ENCODE measurements at places on chromosomes 5 and 9.

GRCh38 chr9:87107072-87107471 is 159.8 kb upstream of the GAS1 start:
- DNase-seq: no peak

- DNase-seq: peak; percentile 24
These were observed 121.5 kb upstream of the SNX2 start for GRCh38 chr5:122653087-122654017.

GRCh38 chr9:115985657-115986056 is 167.9 kb upstream of the PAPPA start:
- no peak for DNase-seq

- DNase-seq: no peak
These were observed 91.8 kb downstream of the TLE1 start for GRCh38 chr9:81597419-81598122.

DNA sequence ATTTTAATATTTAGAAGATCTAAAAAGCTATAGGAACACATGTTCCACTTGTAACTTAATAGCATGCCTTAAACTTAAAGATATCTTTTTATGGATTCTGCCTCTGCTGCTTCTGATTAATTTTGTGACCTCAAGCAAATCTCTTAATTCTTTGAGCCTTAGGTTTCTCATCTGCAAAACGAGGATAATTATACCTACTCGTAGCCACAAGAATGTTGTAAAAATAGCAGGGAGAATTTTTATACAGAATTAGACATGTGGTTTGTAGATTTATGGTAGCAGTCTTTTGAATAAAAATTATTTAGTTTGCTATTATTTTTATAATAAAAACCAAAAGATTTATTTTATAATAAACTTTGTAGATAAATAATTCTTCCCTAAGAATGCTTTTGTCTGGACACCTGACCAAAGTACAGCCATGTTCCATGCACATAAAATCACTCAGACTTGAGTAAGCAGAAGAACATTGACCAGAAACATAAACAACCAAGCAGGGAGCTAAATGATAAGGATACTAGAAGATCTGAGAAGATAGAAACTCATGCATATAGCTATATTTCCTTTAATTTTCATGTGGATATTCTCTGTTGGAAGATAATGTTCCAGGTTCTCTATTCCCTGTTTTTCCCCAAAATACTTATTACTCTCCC is 18.5 kb downstream of the C9orf85 start:
- peak; percentile 9 for DNase-seq

GRCh38 chr5:29079771-29080170 is 2041.4 kb upstream of the CDH9 start:
- no peak for DNase-seq

GRCh38 chr9:78533500-78533899 is 236.6 kb downstream of the PSAT1 start:
- DNase-seq: peak; percentile 11

DNA sequence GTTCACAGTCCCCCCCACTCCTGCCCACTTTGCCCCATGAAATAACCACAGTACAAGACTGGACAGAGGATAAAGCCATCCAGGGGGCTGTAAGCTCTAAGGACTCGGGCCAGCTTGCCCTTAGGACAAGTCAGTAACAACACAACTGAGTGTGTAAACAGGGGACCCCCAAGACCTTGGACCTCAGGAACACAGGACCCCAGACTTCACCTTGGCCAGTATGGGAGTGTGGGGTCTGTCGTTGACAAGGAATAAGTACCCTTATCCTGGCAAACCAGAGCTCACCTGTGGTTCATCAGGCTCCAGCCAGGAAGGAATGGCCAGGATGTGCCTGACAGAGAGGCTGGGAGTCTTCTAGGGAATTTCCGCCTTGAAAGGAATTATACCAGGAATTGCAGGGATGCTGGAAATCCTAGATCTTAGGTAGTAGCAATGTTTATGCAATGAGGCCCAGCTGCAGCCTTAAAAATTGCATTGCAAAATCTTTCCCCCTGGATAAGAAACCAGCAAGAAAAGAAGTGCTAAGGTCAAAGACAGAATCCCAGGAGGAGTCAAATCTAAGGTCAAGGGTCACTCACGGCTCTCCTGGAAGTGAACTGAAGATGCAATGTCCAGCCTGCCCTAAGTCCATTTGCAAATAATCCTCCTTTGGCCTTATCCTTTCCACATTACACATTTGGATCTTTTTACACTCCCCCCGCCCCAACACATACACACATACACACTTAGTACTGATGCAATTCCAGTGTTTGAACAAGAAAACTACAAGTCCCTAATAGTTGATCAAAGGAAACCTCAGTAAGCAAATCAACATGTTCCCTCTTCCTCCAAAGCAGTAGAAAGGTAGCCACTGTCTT is 27.3 kb upstream of the TDRD7 start:
- no peak for DNase-seq

DNA sequence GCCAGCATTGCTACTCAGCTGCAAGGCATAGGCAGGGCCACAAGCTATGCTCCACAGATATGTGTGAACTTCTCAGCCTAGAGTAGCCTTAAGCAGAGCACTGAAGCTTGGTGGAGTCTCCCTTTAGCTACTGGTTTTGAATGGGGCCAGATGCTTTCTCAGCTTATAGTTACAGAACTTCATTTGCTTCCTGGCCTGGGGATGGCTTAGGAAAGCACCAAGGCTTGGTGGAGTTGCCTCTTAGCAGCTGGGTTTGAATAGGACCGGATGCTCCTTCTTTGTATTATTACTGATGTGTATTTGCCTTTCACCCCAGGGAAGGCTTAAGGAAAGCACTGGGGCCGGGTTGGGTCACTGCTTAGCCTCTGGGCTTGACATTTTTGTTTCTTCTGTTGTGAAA is 497.8 kb upstream of the SEMA6A start:
- DNase-seq: no peak

GRCh38 chr5:6649186-6649585 is 15.9 kb downstream of the SRD5A1 start:
- no peak for DNase-seq

GRCh38 chr5:109298794-109299193 is 111.0 kb downstream of the PJA2 start:
- no peak for DNase-seq

DNA sequence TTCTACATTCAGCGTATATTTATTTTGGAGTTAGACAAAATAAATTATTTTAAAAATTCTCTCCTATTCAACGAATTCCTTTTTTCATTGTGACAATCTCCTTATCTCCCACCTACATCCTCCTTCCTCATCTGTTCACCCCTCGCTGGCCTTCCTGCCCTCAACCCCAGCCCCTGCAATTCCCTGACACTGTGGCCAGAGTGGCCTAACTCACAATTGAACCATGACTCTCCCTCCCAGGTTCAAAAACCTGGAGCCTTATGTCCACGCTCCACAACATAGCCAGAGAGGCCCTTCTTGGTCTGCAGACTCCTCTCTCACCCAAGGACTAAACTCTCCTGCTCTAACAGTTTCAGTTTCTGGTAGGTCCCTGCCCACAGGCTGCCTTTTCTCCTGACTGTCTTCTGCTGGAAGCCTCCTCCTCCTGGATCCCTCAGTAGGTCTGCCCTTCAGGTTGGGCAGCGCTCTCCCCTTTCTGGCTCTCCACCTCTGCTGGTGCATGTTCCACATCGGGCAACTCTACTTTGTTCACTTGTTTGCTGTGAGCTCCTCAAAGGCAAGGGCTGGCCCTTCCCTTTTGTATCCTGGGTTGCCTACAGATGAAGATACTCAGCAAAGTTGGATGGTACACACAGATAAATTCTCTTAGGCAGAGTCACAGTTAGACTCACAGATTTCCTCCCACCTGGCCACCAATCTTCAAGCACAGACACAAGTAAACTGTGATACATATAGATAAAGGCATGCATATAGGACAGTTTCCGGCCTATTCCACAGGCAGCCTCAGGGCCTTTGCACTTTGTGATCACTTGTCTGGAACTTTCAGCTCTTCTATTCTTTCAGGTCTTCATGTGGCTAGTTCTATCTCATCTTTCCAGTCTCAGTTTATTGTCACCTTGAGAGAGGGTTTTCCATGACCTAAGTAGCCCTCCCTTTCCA is 19.8 kb upstream of the MYORG start:
- no peak for DNase-seq

DNA sequence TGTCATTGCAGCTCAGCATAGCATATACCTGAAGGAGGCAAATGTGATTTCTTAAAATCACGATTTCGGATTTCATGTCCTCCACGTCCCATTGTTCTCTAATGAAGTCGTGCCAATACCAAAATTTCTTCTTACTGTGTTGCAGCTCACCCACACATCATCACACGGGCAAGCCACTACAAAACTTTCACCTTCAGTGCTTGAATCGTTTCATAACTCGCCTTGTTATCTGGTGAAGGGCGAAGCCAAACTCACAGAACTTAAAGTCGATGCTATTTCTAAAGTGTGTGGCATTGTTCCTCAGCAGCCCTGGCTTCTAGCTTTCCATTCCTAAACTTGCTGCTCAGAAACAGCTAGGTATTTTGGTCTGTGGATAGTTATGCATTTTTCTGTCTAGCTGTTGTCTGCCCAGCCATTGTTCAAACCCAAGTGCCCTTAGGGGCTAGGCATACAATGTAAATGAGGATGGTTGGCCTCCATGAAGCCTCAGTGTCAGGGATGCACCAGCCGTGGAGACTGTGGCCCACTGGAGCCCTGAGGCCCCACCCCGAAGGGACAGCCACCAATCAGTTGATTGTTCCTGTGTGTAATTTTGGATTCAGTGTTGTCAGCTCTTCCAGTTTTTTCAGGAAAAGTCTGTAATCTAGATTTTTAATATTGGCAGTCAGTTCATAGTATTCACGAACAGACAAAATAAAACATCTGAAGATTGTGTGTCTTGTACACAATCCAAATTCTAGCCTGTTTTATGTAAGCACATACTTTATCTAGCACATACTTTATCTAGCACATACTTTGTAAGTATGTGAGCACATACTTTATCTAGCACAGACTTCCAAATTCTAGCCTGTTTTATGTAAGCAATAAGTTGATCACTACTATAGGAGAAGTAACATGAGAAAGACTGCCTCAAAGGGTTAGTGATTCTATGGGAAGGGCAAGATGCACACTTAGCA is 112.8 kb downstream of the DAPK1 start:
- no peak for DNase-seq

- DNase-seq: no peak
These were observed 71.0 kb upstream of the MELK start for GRCh38 chr9:36501727-36502126.

GRCh38 chr5:73196201-73196600 is 23.2 kb downstream of the TMEM174 start:
- no peak for DNase-seq

DNA sequence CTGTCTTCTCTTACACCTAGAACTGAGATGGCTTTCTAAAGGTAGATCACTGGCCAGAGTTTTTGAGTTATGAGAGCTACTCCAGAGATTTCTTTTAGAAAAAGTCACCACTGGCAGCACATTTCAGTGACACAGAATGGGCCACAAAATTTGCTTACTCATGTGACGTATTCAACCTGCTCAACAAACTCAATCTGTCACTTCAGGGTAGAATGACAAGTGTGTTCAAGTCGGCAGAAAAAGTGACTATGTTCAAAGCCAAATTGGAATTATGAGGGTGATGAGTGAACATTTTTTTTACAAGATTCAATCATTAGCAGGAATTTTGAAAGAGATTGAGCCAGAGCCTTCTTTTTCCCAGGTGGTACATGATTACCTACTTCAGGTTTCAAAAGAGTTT is 46.5 kb downstream of the TAF11L14 start:
- DNase-seq: no peak

DNA sequence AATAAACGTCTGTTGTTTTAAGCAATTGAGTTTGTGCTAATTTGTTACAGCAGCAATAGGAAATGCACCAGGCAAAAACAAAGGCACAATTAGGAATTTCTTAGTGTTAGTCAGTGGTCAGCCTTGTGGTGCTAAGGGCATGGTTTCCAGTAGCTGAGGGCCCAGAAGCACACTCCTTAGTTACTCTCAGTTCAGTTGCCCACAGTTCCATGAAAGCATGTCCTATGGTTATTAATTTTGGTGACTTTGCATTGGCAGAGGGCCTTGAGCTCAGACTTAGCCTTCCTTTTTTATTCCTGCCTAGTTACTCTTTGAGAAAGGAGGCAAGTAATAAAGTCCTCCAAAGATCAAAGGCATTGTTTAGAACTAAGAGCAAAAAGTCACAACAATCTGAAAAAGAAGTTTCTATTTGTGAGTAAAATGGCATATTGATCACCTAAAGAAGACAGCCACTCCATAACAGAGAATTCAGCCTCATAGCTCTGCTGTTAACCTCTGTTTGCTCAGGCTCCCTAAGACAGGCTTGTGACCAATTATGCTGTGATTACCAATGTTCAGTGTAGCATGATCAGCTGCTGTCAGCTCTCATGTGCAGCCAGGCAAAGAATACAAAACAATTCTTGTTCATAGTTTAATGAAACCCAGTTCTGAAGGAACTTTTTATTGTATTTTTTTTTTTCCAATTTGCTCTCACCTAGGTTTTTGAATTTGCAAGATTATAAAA is 57.0 kb upstream of the MROH2B start:
- no peak for DNase-seq

GRCh38 chr9:68625559-68625958 is 79.5 kb upstream of the PIP5K1B start:
- no peak for DNase-seq

- no peak for DNase-seq
These were observed 9.4 kb downstream of the GBGT1 start for GRCh38 chr9:133154097-133154989.

DNA sequence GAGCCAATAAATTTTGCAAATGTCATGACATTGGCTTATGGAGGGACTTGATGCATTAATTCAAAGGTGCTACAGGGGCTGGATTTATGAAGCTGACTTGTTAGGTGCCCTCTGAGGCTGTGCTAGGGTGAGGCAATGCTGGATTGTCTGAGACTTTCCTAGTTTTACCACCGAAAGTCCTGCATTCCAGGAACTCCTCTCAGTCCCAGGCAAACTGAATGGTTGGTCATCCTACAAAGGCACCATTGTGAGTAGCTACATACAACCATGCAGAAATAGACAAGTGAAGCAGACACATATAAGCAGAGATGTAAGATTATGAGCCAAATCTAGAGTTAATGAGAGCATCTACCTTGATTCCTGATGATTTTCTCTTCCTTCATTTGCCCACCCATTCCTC is 95.3 kb downstream of the LIX1 start:
- no peak for DNase-seq

GRCh38 chr5:10591159-10591558 is 27.3 kb downstream of the ANKRD33B start:
- no peak for DNase-seq

GRCh38 chr9:98810102-98810842 is 2.8 kb downstream of the GALNT12 start:
- DNase-seq: no peak

GRCh38 chr5:60820593-60821487 is 23.2 kb downstream of the ELOVL7 start:
- DNase-seq: no peak

GRCh38 chr5:117713585-117714198 is 1139.1 kb upstream of the SEMA6A start:
- no peak for DNase-seq

GRCh38 chr5:37554938-37555337 is 175.8 kb downstream of the WDR70 start:
- no peak for DNase-seq

DNA sequence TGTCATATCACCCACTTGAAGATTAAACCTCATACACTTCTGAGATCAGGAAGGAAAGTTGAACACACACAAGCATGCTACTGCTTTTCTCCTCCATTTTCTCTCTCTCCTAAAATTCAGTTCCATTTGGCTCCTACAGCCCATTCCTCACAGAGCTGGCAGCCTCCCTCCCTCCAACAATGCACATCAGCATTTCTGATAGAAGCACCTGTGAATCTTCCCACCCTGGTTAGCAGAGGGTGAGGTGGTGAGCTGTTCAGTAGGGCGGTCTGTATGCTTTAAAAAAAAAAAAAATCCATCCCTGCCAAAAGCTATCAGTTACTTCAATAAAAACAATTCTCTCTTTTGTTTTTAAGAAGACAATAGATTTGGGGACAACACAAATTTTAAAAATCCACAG is 463.2 kb upstream of the KIF2A start:
- DNase-seq: no peak

Measured in amniotic stem cell (primary cell).